ENCODE measurements at places on chromosomes 2 and 18.

GRCh38 chr2:24343225-24343882 lies 17.0 kb downstream of the ITSN2 start:
- DNase-seq, result no peak

- peak; percentile 22 for DNase-seq
These were observed 109.8 kb upstream of the SIX2 start for GRCh38 chr2:45119038-45119437.

GRCh38 chr2:230684270-230685168 lies 28.1 kb upstream of the CAB39 start:
- no peak for DNase-seq

- DNase-seq, result no peak
These were observed 900.7 kb upstream of the SOX11 start for GRCh38 chr2:4791488-4791887.

DNA sequence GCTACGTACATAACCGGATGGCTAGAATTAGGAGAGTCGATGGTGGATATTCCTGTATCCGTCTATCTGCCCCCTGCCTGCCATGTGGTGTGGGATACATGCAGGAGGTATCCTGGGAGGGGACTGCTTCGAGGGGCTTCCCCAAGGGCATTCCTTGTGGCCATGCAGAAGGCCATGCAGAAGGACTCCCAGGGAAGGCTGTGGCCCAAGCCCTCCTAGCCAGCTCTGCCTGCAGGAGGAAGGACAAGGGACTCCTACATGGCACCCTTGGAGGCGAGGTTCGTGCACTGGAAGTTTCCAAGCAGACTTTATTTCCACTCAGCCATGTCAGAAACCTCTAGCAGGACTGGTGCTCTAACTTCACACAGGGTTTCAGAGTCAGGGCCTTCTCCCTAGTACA lies 136.1 kb downstream of the KLHL29 start:
- DNase-seq, result no peak

DNA sequence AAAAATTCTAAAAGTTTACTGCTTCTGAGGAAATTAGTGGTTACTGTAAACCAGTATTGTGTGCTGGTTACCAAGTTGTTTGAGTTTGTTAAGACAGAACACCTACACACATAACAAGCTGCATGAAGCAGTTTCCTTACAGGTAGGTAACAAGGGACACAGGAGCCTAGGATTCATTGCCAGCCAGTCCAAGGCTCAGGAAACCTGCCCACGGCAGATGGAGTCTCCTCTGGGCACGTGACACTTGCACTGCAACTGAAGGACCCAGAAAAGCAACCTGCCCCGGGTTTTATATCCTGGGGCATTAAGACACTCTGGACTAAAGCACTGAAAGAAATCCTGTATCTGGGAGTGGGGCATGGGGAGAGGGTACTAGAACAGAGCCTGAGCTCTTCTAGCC lies 639.3 kb downstream of the ADCYAP1 start:
- no peak for DNase-seq

GRCh38 chr18:75393721-75394120 lies 33.8 kb downstream of the SMIM21 start:
- no peak for DNase-seq

- DNase-seq, result no peak
These were observed 30.7 kb upstream of the CALCRL start for GRCh38 chr2:187478719-187479118.

DNA sequence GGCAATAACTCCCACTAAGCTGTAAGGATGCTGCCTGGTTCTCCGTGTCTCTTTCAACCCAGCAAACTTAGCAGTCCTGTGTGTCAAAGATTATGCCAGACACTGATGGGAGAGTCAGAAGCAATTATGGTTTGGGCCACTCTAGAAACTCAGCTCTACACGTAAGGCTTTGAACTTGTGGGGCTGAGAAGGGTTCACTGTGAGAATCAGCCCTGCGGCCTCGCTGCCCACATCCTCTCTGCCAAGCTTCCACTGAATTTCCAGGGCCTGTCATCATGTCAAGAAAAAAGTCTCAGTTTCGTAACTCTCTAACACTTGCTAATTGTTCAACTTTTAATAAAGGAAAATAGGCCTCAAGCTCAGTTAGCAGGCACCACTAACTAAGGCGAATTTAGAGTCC lies 308.8 kb upstream of the LYPD1 start:
- DNase-seq, result no peak

GRCh38 chr18:22983175-22983574 lies 50.0 kb downstream of the RBBP8 start:
- DNase-seq, result no peak

GRCh38 chr2:216388046-216388884 lies 16.0 kb upstream of the MARCHF4 start:
- no peak for DNase-seq

DNA sequence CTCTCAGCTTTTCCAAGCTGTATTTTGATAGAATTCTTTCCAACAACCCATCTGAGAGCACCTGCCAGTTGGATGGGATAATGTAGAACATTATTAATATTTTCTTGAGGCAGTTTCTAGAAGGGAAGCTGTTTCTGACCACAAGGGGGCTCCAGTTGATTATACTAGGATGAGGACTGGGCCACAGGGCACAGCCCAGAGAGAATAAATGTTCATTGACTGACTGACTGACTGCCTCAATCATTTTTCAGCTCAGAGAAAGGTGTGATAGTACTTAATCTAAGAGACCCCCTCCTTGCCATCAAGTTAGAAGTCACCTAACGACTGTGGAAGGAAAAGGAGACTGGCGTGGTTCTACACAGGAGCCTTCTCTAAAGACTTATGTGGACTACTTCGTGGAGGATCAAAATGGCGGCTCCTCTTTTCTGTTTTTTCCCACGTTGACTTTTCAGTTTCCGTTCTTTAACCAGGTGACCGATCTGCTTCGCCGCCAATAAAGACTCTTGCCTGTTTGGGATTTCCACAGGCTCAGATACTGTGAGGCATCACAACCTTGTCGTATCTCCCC lies 31.9 kb upstream of the CREG2 start:
- peak; percentile 75 for DNase-seq

- DNase-seq, result no peak
These were observed 351.8 kb upstream of the TMEFF2 start for GRCh38 chr2:192546565-192546964.

- DNase-seq, result no peak
These were observed 30.7 kb downstream of the ATP8B1 start for GRCh38 chr18:57772387-57772799.

- peak; percentile 11 for DNase-seq
These were observed 189.0 kb downstream of the RPIA start for GRCh38 chr2:88880441-88880953.

DNA sequence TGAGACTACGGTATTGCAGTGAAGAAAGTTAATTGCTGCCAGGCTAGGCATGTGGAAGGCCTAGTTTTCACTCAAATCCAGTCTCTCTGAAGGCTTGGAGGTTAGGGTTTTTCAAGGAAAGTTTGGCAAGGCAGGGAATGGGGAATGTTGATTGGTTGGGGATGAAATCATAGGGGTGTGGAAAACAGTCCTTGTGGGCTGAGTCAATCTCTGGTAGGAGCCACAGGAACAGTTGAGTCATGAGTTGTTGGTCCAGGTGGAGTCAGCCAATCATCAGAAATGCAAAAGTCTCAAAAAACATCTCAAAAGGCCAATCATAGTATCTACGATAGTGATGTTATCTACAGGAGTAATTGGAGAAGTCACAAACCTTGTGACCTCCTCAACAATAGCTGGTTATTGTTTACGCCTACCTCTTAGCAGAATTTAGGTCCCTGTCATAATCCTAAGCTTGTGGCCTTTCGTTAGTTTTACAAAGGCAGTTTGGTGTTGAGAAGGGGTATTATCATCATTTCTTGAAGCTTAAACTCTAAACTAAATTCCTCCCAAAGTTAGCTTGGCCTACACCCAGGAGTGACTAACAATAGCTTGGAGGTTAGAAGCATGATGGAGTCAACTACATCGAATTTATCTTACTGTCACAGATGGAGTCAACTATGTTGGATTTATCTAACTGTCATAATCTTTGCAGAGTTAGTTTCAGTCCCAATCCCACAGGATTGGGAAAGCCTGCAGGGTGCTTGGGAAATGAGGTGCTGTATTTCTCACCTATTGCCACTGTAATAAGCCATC lies 33.7 kb upstream of the APCDD1 start:
- no peak for DNase-seq

DNA sequence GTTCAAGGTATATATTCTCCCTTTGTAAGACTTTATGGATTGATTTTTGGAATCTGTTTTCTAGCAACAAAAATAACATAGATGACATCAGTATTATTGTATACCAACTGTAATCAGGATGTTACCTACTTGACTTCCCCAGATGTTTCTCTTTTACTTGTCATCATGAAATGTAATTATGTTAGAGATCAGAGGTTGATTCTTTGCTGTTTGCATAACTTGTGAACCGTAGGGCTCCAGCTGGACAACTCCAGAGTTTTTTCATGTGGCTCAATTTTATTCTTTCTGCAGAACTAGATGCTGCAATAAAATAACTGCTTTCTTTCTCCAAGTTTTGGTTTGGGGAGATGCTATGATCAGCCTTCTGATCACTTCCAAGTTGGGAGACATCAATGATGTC lies 58.1 kb downstream of the SPOPL start:
- DNase-seq, result no peak

DNA sequence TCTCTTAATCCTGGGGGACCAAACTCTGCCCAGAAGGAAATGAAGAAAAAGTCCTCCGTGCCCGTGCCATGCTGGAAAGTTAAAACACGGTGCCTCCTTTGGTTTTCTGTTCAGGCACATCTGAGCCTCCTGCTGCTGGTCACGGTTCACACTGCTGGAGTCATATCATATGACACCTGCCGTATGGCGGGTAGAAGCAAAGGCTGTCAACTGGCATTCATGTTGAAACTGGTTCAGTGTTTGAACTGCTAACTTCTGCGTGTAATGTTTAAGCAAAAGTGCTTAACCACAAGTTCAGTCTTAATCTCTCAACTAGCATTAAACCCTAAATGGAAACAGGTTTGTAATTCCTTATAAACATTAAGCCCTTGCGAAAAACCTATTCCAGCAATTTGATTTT lies 3.1 kb downstream of the STK39 start:
- no peak for DNase-seq

DNA sequence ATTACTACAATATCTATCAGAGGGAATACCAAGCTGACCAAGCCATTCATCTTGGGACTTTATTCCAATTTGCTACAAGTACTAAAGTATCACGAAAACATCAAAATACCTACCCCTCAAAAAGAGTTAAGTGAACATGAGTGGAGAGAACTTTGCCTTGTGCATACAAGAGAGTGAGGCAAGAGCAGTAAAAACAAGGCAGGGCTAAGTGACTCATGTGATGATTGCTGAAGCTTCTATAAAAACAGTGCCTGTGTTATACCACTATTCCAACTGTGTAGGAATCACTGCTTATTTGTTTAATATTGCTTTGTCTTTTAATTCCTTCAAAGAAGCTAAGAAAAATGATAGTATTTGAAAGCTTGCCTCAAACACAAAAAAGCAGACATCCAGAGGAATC lies 61.2 kb downstream of the FARSB start:
- peak; percentile 20 for DNase-seq

- DNase-seq, result no peak
These were observed 37.2 kb downstream of the NLRC4 start for GRCh38 chr2:32227492-32227891.

DNA sequence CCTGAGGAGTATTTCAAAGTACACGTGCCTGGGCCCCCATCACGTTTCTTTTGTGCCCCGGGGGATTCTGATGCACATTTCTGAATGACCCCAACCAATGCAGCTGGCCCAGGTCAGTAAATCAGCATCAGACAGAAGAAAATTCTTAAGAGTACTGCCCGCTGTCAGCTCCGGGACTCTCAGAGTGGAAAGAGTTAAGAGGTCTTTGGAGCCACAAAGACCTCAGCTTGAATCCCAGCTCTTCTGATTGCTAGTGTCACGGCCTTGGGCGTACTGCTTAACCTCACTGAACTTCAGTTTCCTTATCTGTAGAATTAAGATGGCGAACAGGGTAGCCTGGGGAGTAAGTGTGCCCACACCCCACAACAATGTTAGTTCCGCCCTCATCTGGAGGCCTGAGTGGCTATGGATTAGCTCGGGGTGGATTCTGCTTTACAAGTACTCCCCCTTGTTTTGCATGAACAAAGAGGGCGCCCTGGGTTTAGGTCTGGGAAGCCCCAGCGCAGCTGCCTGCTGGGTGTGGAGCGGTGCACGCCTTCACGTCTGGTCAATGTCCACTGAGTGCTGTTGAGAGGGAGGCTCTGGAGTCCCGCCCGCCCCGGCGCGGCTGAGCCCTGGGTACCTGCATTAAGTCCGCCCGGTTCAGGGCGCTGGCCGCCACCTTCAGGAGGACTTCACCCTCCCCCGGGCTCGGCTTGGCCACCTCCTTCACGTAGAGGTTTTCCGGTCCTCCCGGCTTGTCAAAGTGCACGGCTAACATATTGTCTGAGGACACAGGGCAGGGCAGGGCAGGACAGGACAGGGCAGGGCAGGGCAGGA lies 858 bp downstream of the TP53I3 start:
- peak; percentile 68 for DNase-seq

GRCh38 chr2:126885751-126886210 lies 12.9 kb upstream of the TEX51 start:
- no peak for DNase-seq

- no peak for DNase-seq
These were observed 95.4 kb downstream of the PRKCE start for GRCh38 chr2:45746888-45747287.

DNA sequence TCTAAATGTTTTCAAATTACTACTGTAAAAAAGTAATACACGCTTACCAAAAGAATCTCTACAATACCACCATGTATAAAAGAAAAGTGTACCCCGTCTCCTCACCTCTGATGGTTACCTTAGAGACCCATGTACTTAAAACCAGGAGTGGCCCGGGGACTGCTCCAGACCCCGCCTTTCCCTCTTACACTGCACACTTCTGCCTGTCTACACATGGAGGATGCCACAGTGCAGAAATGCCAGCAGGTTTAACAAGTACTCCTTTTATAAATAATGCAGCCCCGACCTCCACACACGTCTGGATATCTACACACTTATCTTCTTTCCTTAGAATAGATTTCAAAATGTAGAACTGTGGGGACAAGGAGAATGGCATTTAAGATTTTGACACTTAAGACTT lies 5.3 kb downstream of the HDAC4 start:
- no peak for DNase-seq

GRCh38 chr2:131966256-131966655 lies 195.5 kb downstream of the ANKRD30BL start:
- no peak for DNase-seq

GRCh38 chr2:100365434-100365833 lies 43.1 kb upstream of the LONRF2 start:
- no peak for DNase-seq

- no peak for DNase-seq
These were observed 257.3 kb upstream of the RASGRP3 start for GRCh38 chr2:33219114-33219513.

GRCh38 chr2:234031207-234031606 lies 19.3 kb upstream of the SPP2 start:
- DNase-seq, result no peak

GRCh38 chr2:205758500-205758899 lies 76.2 kb downstream of the NRP2 start:
- no peak for DNase-seq

DNA sequence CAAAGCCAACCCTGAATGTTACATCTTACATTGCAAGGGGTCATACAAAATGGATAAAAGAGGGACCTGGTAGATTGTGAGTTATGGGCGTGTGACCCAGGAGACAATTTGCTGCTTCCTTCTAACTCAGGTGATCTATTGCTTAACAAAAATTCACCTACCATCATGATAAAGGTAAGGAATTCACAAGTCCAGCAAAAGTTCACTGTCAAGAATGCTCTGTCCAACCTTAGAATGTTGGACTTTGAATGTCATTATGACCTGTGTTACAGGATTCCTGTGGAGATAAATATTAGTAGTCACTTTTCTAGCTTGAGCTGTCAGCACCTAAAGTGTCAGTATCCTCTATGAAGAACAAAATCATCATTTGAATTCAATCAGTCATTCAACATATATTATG lies 7.9 kb upstream of the KLF7 start:
- no peak for DNase-seq

All from HuH-7.5 (cell line).